ENCODE measurements at places on chromosomes 2 and 18. TPM values are rescaled to one million over a fixed set of nuclear protein-coding genes. Genes with fewer than 3 reads are reported as not detected.

DNA sequence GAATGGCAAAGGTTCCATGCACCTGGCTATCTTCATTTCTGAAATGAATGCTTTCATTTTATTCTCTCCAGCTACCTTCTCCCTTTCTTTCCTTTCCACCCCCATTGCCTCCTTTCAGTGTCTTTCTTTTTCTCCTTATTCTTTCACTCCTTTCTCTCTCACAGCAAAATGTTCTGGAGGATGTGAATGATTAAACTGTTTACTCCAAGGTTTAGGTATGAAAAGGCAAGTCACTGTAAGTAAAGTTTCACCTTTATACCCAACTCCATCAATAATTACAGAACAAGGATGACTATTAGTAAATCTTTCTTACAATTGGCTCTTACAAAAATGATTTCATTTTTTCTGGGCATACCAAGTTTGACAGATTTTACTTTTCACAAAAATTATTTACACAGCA is 4.3 kb downstream of the PAX8 start:
- no peak for ATAC-seq

- no peak for ATAC-seq
Observed at GRCh38 chr2:72111061-72111460, 36.6 kb downstream of the CYP26B1 start.

- peak; percentile 33 for ATAC-seq
Observed at GRCh38 chr18:4454537-4455112, 482 bp downstream of the DLGAP1 start.

RALB gene
- 81.2 TPM for total RNA-seq

GRCh38 chr2:193219413-193219812 is 1024.7 kb upstream of the TMEFF2 start:
- ATAC-seq = no peak

- ATAC-seq = no peak
Observed at GRCh38 chr2:42756150-42756775, 7.7 kb downstream of the OXER1 start.

GRCh38 chr2:10538224-10538894 is 90.2 kb upstream of the ODC1 start:
- ATAC-seq = peak; percentile 79

DNA sequence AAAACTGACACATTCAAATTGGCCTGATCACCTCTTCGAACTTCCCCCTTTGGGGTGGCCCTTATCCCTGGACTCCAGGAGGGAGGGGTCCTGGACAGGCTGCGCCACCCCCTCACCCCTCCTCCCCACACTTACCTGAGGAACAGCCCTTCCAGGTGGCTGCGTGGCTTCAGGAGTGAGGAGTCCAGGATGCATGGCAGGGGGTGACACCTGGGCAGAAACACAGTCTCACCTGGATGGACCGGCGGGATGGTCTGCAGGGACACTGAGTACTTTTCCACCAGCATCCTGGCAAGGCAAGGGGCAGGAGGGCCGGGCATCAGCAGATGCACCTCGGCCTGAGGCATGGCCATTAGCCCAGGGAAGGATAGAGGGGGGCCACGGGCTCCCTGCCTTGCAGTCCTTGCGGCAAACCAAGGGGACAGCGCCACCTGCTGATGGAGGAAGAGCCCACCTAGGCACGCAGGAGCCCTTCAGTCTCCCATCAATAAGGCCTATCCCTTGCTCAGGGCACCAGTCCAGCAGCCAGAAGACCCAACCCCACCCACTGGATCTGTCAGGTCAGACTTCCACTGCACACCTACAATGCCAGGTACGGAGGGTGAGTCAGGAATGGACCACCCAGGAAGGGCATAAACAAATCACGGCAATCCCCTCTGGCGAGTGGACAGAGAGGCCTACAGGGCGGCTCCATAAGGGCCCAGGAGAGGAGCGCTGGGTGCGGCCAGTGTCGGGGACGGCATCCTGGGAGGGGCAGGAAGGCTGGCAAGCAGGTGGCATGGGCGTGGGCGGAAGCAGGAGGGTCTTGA is 26.0 kb downstream of the FAM178B start:
- ATAC-seq = peak; percentile 74

GRCh38 chr2:236568068-236568921 is 1.3 kb upstream of the ACKR3 start:
- ATAC-seq = peak; percentile 18

DNA sequence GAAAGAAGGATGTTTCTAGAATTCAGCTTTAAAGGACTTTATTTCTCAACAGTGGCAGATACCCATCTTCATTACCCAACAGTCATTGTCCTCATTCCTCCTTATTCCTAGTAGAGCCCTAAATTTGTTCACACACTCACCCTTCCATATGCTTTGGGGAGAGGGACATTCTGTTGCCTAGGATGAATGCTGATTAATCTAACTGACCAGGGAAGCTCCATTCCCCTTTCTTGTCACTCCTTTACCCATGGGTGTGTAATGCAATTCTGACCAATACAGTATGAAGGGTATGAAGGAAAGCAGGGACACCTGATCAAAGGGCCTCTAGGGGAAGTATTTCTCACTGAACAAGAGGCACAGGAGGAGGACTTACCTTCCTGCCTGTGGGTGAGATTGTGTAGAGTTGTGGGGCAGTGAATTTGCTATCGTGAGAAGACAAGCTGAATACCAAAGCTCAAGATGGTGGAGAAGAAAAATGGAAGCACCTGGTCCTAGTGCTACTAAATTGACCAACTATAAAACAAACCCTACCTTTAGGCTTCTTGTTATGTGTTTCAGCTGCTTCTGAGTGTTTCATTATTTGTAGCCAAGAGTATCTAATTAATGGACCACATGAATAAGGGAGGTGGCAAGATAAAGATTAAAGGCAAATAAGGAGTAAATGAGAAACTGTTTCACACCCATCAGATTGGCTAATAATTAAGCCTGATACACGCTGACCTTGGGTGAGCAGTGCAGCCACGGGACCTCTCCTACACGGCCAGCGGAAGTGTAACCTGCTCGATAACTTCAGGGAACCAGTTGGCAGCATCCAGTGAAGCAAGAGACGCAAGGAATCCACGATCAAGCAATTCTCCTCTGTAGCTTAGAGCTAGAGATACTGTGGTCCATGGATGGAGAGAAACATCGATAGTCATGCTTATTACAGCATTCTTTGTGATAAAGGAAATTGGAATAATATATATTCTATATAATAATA is 202.3 kb downstream of the MYCN start:
- ATAC-seq = no peak

- ATAC-seq = peak; percentile 81
Observed at GRCh38 chr2:25664183-25664964, 9.0 kb downstream of the DTNB start.

GRCh38 chr2:37274359-37274965 is 43.0 kb downstream of the NDUFAF7 start:
- no peak for ATAC-seq

GRCh38 chr2:69645031-69645431 is 1.5 kb upstream of the AAK1 start:
- no peak for ATAC-seq

SERPINB11 gene
- 7.1 TPM for total RNA-seq

C2orf49 gene
- total RNA-seq = 9.4 TPM

- no peak for ATAC-seq
Observed at GRCh38 chr2:126664234-126664633, 8.3 kb downstream of the GYPC start.

- no peak for ATAC-seq
Observed at GRCh38 chr2:127051116-127052056, 55.6 kb downstream of the BIN1 start.

DNA sequence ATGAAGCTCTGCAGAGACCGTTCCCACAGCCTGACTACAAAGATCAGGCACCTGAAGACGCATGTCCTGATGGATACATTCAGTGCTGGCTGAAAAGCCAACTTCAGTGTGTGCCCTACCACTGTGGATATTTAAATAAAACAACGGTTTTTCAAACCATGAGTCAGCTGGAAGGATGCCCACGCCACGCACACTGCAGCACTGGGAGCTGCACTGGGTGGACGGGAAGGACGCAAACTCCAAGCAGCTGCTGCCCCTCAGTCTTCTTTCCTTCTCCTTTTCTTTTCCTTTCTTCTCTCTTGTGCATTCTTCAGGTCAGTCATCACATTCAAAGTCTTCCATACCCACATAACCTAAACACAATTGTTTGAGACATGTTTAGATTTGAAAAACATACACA is 7.9 kb downstream of the TMEM18 start:
- ATAC-seq = no peak

- no peak for ATAC-seq
Observed at GRCh38 chr2:36423172-36423571, 67.6 kb downstream of the CRIM1 start.

DNA sequence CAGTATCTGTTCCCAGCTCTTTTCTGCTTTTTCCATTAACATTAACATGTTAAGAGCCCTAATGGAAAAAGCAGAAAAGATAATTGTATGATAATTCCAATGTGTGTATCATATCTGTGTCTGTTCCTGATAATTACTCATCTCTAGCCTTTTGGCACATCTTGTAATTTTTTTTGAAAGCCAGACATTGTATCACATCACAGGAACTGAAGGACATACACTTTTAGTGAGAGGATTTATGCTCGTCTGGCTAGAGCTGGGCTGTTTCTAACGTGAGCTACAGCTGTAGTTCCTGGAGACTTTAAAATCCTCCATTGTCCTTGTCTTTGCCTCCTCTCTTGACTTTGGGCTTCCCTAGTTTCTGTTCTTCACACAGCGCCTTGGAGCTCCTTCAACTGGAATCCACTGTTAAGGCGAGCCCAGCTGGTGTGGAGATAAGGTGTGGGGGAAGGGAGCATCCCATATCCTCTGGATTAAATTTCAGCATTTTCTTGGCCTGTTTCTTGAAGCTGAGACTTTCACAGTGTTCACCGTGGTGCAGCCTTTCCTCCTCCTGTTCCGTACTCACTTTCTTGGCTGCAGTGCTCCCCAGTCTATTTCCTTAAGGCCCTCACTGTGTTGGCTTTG is 211.5 kb downstream of the GALR1 start:
- ATAC-seq = no peak

COLEC11 gene
- not detected for total RNA-seq

DNA sequence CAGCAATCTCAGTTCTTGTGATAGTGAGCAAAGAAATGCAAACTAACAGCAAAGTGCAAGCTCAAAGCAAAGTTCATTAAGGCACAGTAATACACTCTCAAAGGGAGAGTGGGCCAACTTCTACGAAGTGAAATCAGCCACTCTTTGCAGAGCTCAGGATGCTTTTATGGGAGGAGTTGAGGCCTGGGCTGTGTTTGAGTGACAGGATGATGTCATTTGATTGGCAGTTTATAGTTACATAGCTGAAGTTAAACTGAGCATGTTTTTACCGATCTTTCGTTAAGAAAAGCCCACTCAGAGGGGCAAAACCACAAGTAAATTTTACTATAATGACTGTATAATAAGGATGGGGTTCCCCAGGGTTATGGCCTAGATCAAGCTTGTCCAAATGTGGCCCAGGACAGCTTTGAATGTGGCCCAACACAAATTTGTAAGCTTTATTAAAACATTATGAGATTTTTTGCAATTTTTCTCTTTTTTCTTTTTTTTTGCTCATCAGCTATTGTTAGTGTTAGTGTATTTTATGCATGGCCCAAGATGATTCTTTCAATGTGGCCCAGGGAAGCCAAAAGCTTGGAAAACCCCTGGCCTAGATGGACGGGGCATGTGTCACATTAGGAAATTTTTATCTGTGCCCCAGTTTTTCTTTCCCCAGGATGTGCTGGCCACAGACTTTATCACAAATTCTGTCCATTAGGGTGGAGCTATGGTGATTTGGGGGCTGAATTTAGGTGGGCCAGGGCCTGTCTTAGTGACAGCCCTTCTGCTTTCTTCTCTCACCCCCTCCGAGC is 8.3 kb upstream of the DNAH7 start:
- no peak for ATAC-seq

DNA sequence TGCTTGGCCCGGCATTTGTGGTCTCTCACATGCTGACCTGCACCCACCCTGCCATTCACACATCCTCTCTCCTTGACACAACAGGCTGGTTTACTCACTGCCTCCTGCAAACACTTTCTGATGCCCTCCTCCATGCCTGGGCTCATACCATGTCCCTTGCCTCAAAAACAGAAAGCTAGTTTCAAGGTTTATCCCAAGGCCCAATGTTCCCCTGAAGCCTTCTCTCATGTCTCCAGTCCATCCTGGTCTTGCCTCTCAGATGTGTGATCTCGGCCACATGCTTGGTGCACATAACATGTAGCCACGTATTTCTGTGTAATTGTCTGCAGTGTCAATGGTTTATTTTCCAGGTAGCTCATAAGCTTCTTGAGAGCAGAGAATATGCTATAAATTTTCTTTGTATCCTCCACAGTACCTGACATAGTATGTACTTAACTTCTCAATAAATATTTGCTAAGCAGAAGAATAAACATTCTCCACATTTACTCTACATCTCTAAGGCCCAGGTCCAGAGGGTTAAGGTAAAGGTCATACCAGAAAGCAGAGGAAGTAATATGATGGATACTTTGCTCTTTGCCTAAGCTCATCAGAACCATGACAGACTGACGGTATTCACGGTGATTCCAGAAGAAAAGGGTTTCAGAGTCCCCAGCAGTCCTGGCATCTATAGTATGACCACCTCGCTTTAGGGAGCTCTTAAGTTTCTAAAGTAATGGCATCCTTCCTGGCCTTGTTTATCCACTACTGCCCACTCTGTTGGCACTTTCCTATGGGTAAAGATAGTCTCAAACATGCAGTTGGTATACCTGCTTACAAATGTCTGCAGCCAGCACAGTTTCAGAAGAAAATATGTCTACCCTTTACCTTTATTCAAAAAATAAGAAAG is 163.4 kb upstream of the ZFP36L2 start:
- ATAC-seq = no peak

FAM168B gene
- total RNA-seq = 42.9 TPM

DNA sequence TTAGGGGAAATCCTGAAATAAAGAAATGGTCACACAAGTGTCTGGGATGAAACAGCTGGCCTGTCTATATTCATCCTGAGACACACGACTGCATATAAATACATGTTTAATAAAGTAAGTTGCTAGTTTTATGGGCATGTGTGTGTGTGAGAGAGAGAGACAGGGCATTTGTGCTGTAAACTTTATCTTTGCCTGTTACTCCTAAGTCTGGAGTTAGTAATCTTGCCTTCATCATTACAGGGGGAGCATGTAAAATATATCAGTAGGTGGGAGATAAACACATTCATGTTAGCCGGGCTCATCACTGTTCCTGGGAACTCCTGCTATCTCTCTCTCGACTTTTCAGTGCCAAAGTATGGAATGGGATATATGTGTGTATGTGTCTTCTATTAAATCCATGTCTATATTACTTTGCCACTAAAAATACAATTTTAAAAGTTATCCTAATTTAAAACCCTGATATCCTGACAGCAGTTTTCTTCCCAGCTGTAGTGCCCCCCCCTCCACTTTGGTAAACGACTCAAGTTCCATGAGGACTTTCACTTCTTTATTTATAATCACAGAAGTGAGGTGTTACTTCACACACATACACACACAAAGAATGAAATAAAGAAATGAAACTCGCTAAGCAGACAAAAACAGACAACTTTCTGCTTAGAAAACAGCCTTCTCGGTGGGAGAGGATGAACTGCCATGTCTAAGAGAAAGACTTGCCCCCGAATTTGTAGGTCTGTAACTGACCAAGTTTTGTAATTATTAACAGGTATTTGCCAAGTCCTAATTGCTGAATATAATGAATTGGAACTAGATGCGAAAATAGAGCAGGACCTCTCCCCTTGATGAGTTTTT is 947 bp downstream of the ZEB2 start:
- ATAC-seq = no peak

Measured in esophagus mucosa (tissue), 1 donor.